ENCODE measurements at places on chromosomes 16 and 17.

- no peak for DNase-seq
Measured at GRCh38 chr17:70329721-70330120, 160.4 kb downstream of the KCNJ2 start.

- DNase-seq = no peak
Measured at GRCh38 chr17:54426296-54426886, 474.3 kb upstream of the TOM1L1 start.

DNA sequence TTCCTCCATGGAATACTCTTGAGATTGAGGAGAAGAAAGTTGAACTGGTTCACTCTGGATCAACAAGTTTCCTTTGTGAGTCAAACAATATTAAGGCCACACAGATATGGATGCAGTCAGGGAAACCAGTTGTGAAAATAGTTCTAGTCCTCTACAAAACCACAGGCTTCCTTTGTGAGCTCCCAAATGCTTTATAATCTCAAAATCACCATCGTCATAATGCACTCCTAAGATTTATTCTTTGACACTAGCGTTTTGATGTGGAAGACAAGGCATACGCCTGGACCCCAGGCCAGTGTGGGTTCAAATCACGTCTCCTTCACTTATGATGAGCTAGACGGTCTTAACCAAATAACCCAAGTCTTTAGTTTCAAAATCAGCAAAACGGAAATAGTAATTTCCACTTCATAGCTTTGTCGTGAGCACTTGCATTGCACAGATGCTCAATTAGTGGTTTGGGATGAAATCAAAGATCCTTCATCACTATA lies 142.6 kb downstream of the STX8 start:
- DNase-seq = peak; percentile 4

DNA sequence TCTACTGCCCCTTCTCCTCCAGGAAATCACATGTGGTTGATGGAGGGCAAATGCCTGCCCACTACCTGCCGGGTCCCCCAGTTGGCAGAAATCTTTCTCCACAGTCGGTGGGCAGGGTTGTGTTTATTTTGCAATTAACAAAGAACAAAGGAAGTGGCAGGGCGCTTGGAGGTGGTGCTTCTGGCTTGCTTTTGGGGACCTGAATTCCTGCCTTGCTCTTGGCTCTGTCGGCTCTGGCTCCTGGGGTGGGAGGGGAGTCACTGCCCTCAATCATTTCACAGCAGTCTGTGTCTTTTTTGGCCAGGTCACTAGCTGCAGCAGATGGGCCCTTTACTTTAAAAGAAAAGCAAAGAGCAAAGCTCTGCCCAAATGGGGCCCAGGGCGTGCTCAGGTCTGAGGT lies 69.2 kb downstream of the C16orf78 start:
- DNase-seq = no peak

GRCh38 chr16:84532291-84532724 lies 27.8 kb upstream of the MEAK7 start:
- no peak for DNase-seq

- no peak for DNase-seq
Measured at GRCh38 chr17:7347630-7348477, 4.1 kb upstream of the KCTD11 start.

DNA sequence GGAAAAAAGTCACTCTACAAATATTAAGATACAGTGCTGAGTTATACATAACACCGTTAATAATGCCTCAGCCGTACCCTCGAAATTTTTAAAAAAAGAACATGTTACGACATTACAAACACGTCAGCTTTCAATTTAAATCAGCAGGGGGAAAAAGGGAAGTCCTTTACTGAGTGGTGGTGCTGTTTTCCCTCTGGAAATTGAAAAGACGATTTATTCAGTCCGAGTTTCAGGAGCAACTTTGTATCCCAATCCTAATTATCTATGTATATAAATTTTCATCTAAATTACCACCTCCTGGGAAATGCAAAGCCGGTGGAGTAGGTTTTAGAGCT lies 1.3 kb downstream of the NETO2 start:
- no peak for DNase-seq

GRCh38 chr17:78163881-78164747 lies 4.3 kb upstream of the SYNGR2 start:
- no peak for DNase-seq

- no peak for DNase-seq
Measured at GRCh38 chr16:78075800-78076199, 23.7 kb upstream of the WWOX start.

GRCh38 chr16:49337814-49338350 lies 35.7 kb upstream of the C16orf78 start:
- no peak for DNase-seq

DNA sequence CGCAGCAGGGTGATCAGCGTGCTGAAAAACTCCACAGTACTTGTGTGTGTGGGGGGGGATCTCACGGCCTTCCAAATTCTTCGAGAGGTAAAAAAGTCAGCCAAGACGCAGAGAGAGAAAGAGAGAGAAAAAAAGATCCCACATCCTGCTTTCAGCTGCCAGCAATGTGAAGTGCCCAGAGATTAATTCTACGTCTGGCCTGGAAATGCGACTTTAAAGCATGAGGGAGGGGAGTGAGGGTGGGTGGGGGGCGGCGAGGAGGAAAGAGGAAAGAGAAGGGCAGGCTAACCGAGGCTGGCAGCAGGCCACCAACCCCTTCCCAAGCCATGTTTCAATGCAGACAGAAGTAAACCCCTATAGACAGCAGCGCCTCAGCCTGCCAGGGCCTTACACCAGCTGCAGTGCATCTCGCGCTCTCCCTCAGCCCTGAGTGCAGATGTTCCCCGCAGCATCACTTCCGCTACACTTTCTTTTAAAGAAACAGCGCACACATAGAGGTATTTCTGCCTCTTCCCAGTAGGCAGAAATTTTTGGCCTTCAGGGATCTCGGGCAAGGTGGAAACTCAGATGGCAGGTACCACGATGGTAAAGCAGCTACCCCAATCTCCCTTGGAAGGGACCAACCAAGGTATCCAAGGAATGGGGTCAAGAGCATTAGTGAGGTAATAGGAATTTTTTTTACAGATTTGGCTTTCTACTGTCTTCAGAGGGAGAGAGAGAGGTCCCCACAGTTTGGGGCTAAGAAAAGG lies 87.8 kb downstream of the SMG6 start:
- peak; percentile 64 for DNase-seq

- no peak for DNase-seq
Measured at GRCh38 chr17:2749058-2749783, at the start of gene CCDC92B. Gene CCDC92B (minus strand): TSS chr17:2749652. CDS start chr17:2735145, 14,507 bp downstream.

DNA sequence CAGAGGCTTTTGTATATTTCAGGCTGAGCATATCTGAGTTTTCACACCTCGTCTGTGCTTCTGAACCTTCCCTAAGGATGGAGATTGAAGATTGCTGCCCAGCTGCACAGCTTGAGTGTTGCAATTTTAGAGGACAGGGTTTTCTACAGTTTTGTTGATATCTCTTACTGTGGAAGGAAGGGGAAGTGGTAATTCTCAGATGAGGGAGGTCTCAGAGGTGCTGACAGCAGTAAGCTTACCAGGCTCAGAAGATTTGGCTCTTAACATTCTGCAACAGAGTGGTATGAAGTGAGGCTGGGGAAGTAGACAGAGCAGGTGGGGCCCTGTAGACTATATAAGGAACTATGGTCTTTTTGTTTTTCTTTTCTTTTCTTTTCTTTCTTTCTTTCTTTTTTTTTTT lies 45.8 kb upstream of the ARHGAP17 start:
- no peak for DNase-seq

DNA sequence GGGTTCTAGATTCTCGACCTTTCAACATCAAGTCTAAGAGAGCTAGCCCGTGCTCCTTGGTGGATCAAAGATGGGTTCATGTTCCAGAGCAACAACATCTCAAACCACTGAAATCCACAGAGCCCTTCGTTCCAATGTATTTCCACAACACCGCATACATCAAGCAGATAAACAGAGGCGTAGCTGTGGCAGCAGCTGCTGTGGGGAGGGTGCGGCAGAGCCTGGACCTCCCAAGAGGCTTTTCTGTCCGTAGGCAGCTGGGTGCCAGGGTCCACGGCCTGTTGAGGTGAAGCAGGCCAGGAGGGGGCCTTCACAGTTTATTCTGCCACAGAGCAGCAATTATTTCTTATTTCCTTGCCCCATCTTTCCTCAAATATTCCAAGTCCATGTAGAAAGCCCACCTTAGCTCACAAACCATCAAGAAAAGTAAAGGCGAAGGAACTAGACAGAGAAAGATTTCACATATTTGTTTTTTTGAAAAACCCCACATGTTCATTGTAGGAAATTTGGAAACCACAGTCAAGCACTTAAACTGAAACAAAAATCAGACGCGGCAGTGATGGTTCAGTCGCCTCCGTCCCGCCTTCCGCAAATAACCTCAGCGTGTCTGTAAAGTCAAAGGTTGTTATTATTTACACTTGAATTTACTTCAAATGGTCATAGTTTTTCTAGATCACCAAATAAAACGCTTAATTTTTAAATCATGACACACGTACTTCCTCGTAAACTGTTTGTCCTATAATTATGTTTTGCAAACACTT lies 144.6 kb upstream of the FOXF1 start:
- DNase-seq = no peak

DNA sequence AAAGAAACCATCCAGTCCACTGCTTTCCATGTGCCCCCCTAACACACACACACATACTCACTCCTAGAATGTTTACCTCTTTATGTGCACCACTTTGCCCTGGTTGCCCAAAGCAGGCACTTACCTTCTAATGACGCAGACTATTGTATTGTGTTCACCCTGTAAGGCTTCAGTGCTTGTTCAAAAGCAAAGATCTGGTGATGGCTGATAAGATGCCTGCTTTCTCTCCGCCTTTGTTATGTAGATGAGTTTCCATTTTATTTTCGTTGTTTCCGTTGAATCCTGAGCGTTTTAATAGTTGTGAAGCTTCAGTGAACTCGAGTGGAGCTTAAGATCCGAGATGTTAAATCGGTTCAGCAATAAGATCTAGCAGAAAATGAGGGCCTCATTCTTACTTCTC lies 452.7 kb downstream of the TMEM114 start:
- no peak for DNase-seq

DNA sequence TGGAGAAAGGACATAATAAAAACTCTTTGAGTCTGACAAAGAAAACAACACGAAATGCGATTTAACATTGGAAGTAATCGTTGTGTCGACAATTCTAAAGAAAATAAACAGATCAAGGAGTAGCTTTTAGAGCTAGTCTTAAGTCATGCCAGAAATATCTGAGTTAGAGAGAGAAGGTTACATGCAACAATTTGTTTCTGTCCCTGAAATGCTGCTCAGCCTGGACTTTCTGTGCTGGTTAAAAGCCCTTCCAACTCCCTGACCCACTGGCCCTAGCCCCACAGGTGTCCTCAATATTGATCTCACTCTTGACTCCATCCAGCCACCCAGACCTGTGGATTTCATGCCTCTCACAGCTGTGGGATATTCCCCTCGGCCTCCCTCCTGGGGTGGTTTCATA lies 33.2 kb upstream of the TEX2 start:
- DNase-seq = no peak

DNA sequence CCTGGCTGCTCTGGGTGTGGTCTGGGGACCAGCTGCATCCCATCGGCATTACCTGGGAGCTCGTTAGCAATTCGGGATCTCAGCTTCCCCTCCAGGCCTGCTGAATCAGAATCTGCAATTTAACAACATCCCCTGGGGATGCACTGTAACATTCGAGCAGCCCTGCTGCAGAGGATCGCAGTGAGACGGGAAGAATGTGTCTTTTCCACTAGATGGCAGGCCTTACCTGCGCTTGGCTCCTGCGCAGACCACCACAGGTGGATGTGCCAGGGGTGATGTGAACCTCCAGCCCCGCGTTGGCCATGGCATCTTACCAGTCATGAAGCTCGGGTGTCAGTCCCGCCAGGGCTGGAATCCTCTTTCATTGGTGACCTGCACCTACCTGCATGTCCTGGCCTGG lies 209.9 kb downstream of the PRKCB start:
- no peak for DNase-seq

DNA sequence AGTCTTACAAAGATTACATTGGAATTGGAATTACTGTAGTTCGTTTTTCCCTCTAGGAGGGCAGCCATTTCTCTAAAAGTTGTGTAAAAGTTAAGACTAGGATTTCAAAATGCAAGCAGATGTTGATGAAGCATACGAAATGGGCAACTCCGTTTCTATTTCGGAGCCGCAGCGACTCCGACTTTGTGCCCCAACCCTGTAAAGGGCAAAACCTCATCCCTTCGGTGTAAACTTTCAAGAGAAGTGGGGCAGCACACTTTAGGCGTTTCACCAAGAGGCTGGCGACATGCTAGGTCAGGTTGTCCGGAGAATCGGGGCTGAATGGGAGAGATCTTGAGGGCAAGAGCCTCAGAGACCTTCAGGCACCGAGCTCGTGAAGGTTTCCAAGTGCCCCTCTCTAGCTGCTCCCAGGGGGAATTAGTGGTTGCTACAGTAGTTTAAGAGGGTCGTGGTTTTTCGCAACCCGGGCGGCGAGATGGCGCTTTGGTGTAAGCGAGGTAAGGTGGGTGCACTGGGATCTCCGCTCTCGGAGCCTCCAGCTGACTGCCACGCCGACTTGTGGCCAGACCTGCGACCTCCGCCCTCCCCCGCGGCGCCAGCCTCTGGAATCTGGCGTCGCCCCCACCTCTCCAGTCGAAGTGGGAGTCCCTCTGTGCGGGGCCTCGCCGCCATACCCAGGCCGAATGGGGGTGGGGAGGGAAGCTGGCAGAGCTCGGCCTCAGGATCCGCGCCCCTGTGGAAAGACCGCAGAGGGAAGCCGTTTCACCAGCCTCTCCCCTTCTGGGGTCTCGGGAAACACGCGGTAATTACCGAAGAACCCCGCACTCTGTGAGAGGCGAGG lies 1.0 kb upstream of the HEXIM2 start:
- DNase-seq = peak; percentile 57

- DNase-seq = no peak
Measured at GRCh38 chr16:88316151-88316550, 66.6 kb upstream of the ZNF469 start.

- no peak for DNase-seq
Measured at GRCh38 chr17:73465953-73466230, 154.1 kb upstream of the CDC42EP4 start.

DNA sequence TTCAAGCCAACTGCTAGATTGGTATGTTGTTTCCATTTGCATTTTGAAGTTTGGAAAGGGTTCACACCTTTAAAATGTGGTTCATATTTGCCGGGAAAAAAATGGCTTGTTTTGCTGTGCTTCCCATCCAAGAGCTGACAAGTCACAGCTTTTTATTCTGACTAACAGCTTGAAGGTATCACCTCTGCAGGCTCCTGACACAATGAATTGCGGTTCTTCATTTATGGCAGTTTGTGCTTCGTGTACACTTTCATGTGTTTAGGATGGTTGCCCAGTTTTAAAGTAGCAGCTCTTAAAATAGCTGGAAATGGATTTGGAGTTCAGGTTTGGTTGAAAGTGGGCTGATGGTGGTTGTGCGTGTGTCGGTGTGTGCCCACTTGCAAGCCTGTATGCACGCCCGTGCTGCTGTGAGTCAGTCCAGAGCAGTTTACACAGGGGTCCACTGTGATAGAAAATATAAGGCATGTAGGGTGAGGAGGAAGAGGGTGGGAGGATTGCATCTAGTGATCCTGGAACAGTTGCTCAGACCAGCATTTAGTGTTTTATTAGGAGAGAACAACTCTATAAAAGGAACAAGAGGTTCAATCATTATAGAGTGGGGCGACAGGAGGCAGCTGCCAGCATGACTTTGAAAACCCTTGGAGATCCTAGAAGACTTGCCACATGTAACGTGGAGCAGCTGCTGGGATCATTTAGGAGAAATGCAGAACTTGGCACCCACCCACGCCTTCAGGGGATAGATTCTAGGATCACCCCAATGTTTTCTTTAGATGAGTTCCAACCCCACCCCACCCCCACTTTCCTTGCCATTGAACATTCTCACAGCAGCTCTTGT lies 108.0 kb upstream of the TBX2 start:
- DNase-seq = no peak
